ENCODE measurements at places on chromosomes 3 and 15.
A peak's percentile ranks its signal among the peaks of the same experiment; 100 is the strongest.

- peak; percentile 17 for DNase-seq
Observed at GRCh38 chr3:197736010-197736490, 654 bp downstream of the RUBCN start.

- DNase-seq: no peak
Observed at GRCh38 chr15:100521907-100522306, 6.8 kb downstream of the CERS3 start.

GRCh38 chr15:58491499-58492202 is 59.9 kb downstream of the LIPC start:
- no peak for DNase-seq

DNA sequence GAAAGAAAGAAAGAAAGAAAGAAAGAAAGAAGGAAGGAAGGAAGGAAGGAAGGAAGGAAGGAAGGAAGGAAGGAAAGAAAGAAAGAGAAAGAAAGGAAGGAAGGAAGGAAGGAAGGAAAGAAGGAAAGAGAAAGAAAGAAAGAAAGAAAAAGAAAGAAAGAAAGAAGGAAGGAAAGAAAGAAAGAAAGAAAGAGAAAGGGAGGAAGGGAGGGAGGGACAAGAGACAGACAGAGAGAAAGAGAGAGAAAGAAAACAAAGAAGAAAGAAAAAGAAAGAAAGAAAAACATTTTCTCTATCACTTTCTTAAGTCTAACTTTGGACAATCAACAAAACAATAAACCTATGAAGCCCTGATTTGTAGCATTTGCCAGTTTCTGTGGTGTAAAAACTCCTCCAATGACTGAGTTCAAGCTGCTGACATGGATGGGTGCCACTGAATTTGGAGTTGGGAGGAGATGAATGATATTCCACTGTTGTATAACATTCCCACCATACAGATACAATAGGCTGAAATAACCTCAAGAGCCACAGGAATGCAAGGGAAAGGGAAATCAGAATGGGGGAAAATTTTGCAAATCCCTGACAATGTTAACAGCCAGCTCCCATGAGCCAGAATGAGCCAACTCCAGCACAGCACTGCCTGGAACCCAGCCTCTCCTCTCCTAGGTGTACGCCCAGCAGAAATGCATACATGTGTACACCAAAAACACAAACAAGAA is 15.0 kb upstream of the RTP3 start:
- DNase-seq: no peak

GRCh38 chr15:75712668-75713337 is at the start of gene CSPG4:
TSS of gene CSPG4 (minus strand) at chr15:75712848. CDS start at chr15:75712755, 93 bp downstream.
- peak; percentile 86 for DNase-seq

DNA sequence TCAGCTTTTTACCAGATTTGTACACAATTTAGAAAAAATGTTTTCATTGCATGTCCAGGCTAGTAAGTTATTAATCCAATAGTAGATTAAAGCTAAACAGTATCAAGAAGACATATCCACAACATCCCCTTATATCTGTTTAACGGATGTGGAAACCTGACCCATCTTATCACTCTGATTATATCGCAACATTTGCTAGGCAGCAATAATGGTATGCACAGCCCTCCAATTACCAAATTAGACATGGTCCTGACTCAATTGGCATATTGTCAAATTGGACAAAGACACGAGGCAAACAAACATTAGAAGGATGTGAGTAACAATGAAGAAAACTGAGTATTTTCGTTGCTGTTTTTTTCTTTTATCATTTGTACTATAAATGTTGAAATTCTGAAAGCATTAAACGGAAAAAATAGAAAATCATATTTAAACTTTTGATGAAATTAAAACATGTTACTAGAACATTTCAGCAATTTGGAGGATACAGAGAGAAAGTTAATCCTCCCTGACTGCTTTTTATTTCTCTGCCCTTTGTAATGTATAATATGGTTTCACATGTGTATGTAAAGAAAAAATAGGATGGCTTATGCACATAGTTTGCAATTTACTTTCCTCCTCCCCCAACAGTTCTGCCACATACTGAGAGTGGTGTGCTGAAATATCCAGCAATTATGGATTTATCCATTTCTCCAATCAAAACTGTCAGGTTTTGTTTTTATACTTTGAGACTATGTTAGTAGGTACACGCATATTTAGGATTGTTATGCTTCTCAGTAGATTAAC is 633.7 kb downstream of the ZIC1 start:
- DNase-seq: no peak

GRCh38 chr15:58590236-58590635 is 158.4 kb downstream of the LIPC start:
- no peak for DNase-seq

DNA sequence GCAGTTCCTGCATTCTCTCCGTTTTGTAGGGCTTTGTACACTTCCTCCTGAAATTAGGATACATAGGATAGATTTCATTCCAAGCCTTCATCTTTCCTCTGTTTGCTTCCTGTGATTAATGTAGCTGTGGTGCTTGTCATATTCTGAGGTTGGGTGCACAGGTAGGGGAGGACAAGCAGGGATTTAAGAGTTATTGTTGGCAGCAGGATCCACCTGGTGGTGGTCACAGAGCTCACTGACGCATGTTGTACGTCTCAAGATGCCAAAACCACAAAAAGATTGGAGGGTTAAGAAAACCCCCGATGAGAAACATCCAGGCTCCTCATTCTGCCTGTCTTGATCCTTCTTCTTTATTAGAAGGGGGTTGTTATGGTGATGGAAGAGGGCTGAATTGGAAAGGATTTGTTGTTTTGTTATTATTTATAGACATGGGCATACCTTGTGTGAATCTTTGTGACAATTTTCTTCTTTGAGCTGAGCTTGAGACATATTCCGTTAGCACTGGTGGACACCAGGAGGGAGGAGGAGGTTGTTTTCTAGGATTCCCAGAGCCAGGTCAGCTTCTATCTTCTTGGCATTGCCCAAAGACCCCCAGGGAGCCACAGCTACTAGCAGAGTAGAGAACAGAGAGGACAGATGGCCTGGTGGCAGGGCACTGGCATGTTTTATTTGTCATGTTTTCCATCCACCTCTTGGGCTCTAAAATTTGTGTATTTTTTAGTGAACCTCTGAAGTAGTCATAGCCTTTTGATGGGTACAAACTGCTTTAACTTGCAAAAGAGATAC is 57.7 kb upstream of the LARS2 start:
- DNase-seq: no peak

DNA sequence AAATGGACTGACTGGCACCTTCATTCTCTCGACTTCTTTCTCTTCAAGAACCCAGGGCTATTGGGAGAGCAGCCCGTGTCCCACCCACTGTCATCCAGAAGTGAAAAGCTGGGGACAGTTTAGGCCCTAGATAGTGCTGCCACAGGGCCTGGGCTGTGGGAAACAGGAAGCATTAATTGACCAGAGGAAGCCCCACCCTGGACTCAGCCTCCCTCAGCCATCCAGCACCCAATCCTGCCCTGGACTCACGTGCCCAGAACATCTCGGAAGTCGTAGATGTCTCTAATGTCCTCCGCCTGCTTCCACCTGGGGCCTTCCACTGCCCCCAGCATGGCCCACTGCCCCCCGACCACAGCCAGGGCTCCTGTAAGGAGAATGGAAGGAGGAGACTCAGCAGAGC is 2.3 kb downstream of the CAMK1 start:
- DNase-seq: no peak

GRCh38 chr3:125072749-125073389 is 17.1 kb upstream of the HEG1 start:
- no peak for DNase-seq

DNA sequence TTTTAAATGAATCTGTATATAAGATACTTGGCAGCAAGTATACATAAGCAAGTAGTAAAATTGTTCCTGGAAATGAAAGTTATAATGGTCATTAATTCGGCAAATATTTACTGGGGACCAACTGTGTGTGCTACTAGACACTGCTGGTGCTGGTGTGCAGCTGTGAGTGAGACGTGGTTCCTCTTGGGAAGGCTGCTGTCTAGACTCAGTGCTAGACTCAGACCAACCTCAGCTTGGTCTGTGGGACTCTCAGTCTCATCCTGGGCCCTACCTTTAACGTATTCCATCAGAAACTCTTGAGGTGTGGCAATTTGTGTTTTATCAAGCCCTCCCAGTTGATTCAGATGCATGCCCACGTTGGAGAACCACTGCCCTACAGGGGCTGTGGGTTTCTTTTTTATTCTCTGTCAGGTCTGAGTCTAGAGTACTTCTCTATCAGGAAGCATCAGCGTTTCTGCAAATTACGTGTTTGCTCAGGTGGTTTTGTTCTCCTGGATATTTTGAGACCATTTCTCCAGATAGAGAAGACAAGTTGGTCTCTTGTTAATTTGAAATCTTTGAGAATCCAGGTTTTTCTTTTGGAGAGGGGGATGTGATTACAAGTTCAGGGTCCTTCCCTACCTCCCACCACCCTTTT is 6.8 kb downstream of the TLNRD1 start:
- DNase-seq: no peak
